ENCODE measurements at places on chromosomes 5 and 9. TPM values are rescaled to one million over a fixed set of nuclear protein-coding genes. Genes with fewer than 3 reads are reported as not detected.

DNA sequence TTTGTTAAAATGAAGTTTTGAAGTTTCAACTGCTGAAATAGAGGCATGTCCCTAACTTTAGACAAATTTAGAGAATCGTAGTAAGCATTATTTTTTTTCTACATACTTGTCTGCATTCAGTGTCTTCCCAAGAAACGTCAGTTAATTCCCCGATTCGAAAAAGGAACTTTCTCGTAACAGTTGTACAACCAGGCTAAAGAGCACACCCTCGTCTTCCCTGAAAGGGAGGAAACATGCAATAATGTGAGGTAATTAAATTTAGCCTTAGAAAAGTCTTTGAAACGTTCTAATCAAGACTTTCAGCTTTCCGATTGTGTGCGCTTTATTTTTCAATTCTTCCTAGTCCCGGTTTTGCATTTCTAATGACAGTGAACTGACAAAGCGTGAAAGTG, 374 bp upstream of the SLC1A3 start:
- peak overlapping the region; percentile 14 for H3K27ac ChIP-seq
- peak overlapping the region; percentile 58 for H3K4me3 ChIP-seq
- no peak for DNase-seq
- no peaks in the 10 kb centered on the region for H3K36me3 ChIP-seq
- peaks cover 39% of the 10 kb centered on the region for H3K4me1 ChIP-seq

- H3K4me3 ChIP-seq: no peak overlapping the region
- H3K27ac ChIP-seq: no peak overlapping the region
- H3K36me3 ChIP-seq: no peaks in the 10 kb centered on the region
- H3K27me3 ChIP-seq: peaks cover 89% of the 10 kb centered on the region
Measured at GRCh38 chr9:93826209-93826608, 128.9 kb downstream of the BARX1 start.

DNA sequence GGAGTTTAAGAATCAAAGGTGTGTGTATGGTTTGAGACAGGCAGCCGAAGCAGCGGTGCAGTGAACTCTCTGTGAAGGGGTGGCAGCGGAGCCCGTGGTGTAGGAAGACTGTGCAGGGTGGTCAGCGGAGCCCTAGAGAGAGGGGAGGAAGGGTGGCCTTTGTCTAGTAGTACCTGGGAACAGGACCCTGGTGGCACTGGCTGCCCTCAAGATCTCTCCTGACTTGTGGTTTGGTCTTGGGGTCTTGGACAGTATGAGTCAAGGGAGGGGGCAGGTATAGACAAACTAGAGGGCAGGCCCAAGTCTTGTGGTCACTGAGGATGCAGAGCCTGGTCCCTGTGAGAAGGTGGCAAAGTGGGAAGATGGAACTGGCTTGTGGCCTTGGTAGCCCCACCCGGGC, 7.1 kb upstream of the NKX2-5 start:
- H3K4me3 ChIP-seq: no peak overlapping the region
- peaks cover 60% of the 10 kb centered on the region for H3K27me3 ChIP-seq
- H3K36me3 ChIP-seq: no peaks in the 10 kb centered on the region
- no peak for DNase-seq

Gene SARDH
- total RNA-seq: not detected

Gene PCDHGA8
- 0.41 TPM for total RNA-seq

DNA sequence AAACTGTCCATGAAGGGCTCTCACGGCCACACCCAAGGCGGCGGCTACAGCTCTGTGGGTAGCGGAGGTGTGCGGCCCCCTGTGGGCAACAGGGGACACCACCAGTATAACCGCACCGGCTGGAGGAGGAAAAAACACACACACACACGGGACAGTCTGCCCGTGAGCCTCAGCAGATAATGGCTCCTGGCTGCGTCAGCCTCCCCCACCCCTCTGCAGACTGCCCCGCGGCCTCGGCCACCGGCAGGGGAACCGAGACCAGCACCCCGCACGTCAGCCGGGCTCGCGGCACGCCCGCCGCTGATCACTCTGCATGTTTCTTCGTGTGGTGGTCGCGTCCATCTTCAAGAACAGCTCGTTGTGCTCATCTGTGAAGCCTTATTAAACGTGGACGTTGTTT, 41.5 kb downstream of the TENT4A start:
- no peak overlapping the region for H3K4me3 ChIP-seq
- H3K36me3 ChIP-seq: peaks cover 60% of the 10 kb centered on the region
- no peaks in the 10 kb centered on the region for H3K4me1 ChIP-seq
- no peak for DNase-seq

GRCh38 chr9:132238026-132238972, 76.4 kb downstream of the NTNG2 start:
- H3K36me3 ChIP-seq: no peaks in the 10 kb centered on the region
- no peak overlapping the region for H3K4me3 ChIP-seq
- no peaks in the 10 kb centered on the region for H3K27me3 ChIP-seq
- H3K27ac ChIP-seq: no peak overlapping the region
- no peak for DNase-seq
- peaks cover 40% of the 10 kb centered on the region for H3K4me1 ChIP-seq

Gene GHR
- 2.0 TPM for total RNA-seq

- H3K27ac ChIP-seq: no peak overlapping the region
- no peaks in the 10 kb centered on the region for H3K4me1 ChIP-seq
- no peaks in the 10 kb centered on the region for H3K27me3 ChIP-seq
- H3K36me3 ChIP-seq: no peaks in the 10 kb centered on the region
- no peak overlapping the region for H3K4me3 ChIP-seq
Measured at GRCh38 chr9:80554301-80554700, 982.5 kb downstream of the TLE4 start.

DNA sequence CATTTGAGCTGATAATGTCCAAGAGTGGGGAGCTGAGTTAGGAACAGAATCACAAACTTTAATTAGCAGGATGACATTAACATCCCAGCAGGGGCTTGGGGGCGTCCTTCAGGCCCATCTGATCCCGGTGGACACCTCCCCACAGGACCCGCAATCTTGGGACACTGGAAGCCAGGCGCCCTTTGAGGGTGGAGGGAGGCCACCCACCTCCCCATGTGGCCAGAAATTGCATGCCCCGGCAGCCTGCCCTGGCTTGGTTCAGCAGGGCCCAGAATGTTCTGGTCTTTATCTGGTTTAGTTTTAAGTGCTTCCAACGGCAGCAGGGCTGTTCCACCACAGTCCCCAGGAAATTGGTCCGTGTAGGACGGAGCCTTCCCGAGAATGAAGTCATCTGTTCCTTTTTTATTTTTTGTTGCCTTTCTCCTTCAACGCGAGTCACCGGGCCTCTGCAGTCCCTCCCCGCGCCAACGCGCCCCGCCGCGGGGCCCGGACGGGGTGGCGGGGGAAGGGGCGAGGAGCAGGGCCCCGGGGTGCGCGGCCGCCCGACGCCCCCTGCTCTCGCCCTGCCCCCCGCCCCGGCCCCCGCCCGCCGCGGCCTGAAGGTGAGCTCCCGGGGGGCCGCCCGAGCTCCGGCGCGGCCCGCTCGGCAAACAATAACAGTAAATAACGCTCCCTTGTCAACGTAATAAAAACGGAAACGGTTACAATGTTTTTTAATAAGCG, 207.9 kb downstream of the C9orf50 start:
- DNase-seq: no peak
- H3K4me1 ChIP-seq: peaks cover 29% of the 10 kb centered on the region
- peak overlapping the region; percentile 64 for H3K4me3 ChIP-seq

DNA sequence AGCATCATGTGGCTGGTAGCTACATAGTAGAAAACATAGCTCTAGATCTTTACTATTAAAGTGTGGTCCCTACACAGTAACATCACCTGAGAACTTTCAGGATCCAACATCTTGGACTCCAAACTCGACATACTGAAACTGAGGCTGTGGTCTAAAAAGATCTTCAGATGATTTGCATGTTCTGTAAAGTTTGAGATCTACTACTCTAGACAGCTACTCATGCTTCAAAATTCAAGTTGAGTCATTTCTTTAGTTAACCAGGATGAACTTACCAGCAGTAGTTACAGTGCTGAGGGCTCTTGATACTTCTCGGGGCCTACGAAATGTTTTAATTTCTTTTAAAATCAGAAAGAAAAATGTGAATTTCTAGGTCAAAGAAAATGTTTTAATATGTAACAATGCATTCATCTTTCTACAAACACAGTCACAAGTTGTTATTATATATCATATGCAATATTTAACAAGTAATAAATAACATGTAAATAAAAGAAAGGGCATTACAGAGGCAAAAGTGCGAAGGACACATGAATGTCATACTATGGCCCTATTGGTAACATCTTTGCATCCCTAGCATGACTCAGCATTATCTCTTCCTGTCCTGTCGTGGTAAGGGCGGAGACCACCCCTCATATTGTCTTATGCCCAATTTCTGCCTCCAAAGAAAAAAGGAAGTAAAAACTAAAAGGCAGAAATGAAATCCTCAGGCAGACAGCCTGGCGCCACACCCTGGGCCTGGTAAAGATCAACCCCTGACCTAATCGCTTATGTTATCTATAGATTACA, 563.9 kb upstream of the TLE4 start:
- no peak overlapping the region for H3K27ac ChIP-seq
- no peaks in the 10 kb centered on the region for H3K36me3 ChIP-seq
- H3K4me3 ChIP-seq: no peak overlapping the region
- DNase-seq: no peak

DNA sequence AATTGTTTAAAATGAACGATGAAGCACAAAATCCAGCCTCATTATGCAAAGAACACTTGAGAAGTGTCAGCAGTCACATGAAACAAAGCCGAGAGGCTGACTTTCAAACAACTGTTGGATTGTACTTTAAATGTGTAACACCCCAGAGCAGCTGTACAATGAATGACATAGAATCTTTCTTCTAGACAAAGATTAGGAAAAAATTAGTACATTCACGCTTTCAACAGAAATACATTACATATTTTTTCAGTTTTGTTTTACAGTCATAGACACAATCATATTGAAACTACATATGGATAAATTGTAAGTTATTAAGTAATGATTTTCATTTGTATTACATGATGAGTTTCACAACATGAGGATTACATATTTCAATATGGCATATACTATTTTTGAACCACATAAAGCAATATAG, 10.6 kb upstream of the AGXT2 start:
- no peaks in the 10 kb centered on the region for H3K27me3 ChIP-seq
- no peak for DNase-seq
- H3K27ac ChIP-seq: no peak overlapping the region
- no peaks in the 10 kb centered on the region for H3K36me3 ChIP-seq

DNA sequence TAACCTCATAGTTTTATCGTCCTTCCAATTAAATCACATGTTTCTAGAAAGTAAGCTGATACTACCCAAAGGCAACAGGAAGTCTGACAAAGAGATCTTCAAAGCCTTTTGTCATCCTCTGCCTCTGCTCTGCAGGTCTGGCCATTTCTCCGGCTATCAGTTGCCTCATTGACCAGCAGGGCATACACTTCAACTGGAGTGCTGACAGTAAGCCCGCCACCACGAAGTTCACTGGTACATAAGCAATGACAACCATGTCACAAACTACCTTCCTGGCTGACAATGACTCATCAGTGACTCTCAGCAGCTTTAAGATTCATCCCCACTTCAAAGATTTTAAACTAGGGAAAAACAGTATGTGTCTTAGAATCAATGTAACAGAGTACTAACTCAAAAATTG, 20.6 kb downstream of the SPTLC1 start:
- no peak overlapping the region for H3K4me3 ChIP-seq
- no peak overlapping the region for H3K27ac ChIP-seq
- no peaks in the 10 kb centered on the region for H3K27me3 ChIP-seq
- no peak for DNase-seq
- no peaks in the 10 kb centered on the region for H3K4me1 ChIP-seq

DNA sequence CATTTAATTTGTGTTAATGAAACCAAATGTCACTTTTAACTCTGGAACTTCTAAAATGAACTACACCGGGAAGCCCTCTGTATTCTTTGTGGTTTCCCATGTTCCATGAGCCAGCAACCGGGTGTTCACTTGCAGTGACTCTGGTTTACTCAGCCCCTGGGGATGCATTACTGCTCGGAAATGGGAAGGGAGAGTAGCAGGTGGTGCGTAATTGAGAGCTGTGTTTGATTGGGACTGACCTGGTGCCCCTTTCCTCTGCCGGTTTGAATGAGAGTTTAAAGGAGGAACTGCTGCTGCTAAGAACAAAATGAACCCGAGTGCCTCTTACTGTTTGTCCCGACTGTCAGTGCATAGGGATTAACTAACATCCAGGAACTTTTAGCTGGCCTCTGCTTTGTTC, 100.1 kb upstream of the DHFR start:
- H3K4me1 ChIP-seq: no peaks in the 10 kb centered on the region
- no peak overlapping the region for H3K27ac ChIP-seq
- DNase-seq: no peak

DNA sequence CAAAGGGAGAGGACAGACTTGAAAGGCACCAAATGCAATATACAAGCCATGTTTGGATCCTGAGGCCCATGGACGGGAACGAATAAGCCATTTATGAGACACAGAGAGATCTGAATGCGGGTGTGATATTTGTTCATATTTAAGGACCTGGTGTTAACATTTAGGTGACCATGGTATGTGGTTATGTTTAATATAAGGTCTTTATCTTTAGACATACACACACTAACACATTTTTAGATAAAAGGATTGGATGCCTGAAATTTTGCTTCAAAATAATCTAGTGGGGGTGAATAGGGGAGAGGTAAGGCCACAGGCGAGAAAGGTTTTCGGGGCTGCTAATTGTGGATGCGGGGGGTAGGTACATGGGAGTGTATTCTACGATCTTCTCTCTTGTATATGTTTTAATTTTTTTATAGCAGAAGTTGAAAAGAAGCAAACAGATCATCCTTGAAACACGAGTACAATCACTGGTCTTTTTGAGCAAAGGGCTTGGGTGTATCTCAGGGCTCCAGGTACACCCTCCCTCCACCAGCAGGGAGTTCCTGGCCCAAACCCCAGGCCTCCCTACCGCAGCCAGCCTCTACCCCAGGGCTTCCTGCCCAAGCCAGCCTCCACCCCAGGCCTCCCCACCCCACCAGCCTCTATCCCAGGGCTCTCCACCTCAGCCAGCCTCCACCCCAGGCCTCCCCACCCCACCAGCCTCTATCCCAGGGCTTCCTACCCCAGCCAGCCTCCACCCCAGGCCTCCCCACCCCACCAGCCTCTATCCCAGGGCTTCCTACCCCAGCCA, 12.2 kb downstream of the AKNA start:
- peaks cover 83% of the 10 kb centered on the region for H3K36me3 ChIP-seq
- DNase-seq: no peak
- no peak overlapping the region for H3K27ac ChIP-seq
- H3K4me3 ChIP-seq: no peak overlapping the region
- H3K4me1 ChIP-seq: peaks cover 63% of the 10 kb centered on the region

Gene SH3GLB2
- total RNA-seq: 125 TPM

- H3K36me3 ChIP-seq: peaks cover 15% of the 10 kb centered on the region
- H3K27me3 ChIP-seq: no peaks in the 10 kb centered on the region
- DNase-seq: no peak
- H3K27ac ChIP-seq: no peak overlapping the region
- H3K4me3 ChIP-seq: no peak overlapping the region
- no peaks in the 10 kb centered on the region for H3K4me1 ChIP-seq
Measured at GRCh38 chr5:81537905-81538547, 144.1 kb upstream of the ACOT12 start.

Gene TTC16
- total RNA-seq: not detected

GRCh38 chr5:146944764-146945616, 66.4 kb upstream of the PPP2R2B start:
- H3K4me3 ChIP-seq: no peak overlapping the region
- H3K4me1 ChIP-seq: no peaks in the 10 kb centered on the region
- H3K36me3 ChIP-seq: no peaks in the 10 kb centered on the region
- H3K27ac ChIP-seq: no peak overlapping the region
- no peak for DNase-seq
- H3K27me3 ChIP-seq: no peaks in the 10 kb centered on the region

Data from esophagus squamous epithelium (tissue), 5 donors.